ENCODE measurements at places on chromosomes 4 and X. TPM values are rescaled to one million over a fixed set of nuclear protein-coding genes. Genes with fewer than 3 reads are reported as not detected.

DNA sequence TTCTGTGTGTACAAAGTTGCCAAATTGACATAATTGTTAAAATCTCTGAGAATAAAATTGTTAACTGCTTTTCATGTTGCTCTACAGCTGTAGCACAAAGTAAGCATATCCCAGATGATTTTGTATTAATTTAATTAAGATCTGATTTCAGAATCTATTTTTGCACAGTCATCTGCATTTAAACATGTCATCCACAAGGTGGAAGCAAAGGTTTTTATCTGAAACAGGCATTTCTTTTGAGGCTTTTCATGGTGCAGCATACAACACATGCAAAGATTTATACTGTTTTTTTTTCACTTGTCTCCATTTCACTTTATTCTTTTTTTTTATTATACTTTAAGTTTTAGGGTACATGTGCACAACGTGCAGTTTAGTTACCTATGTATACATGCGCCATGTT is 51.2 kb downstream of the GC start:
- no peak overlapping the region for H3K4me3 ChIP-seq
- H3K27ac ChIP-seq = no peak overlapping the region
- H3K27me3 ChIP-seq = no peaks in the 10 kb centered on the region
- no peaks in the 10 kb centered on the region for H3K4me1 ChIP-seq

- no peak for DNase-seq
- no peak overlapping the region for H3K27ac ChIP-seq
- H3K27me3 ChIP-seq = peaks cover 25% of the 10 kb centered on the region
- no peak overlapping the region for H3K4me3 ChIP-seq
- no peaks in the 10 kb centered on the region for H3K36me3 ChIP-seq
Measured at GRCh38 chrX:2584251-2585157, 83.7 kb upstream of the DHRSX start.

SPOCK3 gene
- polyA plus RNA-seq = not detected

MAGED4B gene
- 0.69 TPM for polyA plus RNA-seq

DNA sequence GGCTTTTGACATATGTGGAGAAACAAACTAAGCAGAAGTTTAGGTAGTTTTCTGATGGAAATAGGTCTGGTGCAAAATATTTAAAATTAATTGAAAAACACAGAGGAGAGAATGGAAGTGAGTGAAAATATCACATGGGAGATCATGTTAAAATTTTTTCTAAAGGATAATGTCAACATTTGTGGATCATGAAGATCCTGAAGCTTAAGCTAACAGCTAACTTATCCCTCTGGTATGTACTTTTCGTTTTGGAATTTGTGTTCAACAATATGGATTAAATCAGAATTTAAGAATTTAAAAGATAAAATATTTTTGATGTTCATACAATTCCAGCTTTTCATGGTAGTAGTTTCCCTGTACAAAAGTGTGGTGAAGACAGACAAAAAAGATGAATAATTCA is 572.8 kb upstream of the FAM241A start:
- no peak overlapping the region for H3K4me3 ChIP-seq
- no peak overlapping the region for H3K27ac ChIP-seq

TMSB15C gene
- 0.44 TPM for polyA plus RNA-seq

ADAMTS3 gene
- not detected for polyA plus RNA-seq

BMX gene
- not detected for polyA plus RNA-seq

- peak; percentile 18 for DNase-seq
- H3K4me3 ChIP-seq = peak overlapping the region; percentile 95
- no peaks in the 10 kb centered on the region for H3K27me3 ChIP-seq
- H3K27ac ChIP-seq = peak overlapping the region; percentile 98
- peaks cover 23% of the 10 kb centered on the region for H3K36me3 ChIP-seq
Measured at GRCh38 chrX:103685396-103685795, 1.1 kb downstream of the MORF4L2 start.

DNA sequence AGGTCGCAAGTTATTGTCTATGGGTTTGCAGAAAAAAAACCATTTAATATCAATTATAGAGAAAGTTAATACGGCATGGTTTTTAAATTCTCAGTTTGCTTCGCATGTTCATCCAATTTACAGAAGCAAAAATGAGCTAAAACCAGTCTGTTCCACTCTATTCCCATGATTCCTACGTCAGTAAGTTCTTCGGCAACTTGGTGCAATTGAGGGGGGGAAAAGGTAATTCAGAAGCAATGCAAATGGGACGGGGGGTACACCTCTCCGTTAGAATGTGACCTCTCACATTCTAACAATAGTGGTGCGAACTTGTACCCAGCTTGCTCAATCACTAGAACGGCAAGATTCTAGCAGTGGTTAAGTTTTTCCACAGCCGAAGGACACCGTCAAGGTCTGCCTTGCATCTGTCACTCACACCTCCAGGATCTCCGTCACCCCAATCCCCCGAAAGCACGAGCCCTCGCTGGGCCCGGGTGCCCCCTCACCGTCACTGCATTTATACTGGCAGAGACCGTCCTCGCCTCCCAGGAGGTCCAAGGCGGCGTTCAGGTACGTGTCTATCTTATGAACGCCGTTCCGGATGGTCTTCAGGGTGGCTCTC is 653 bp downstream of the PLA2G12A start:
- H3K4me3 ChIP-seq = peak overlapping the region; percentile 81
- H3K27me3 ChIP-seq = peaks cover 2% of the 10 kb centered on the region
- no peak for DNase-seq
- peaks cover 19% of the 10 kb centered on the region for H3K4me1 ChIP-seq
- peak overlapping the region; percentile 68 for H3K27ac ChIP-seq

DNA sequence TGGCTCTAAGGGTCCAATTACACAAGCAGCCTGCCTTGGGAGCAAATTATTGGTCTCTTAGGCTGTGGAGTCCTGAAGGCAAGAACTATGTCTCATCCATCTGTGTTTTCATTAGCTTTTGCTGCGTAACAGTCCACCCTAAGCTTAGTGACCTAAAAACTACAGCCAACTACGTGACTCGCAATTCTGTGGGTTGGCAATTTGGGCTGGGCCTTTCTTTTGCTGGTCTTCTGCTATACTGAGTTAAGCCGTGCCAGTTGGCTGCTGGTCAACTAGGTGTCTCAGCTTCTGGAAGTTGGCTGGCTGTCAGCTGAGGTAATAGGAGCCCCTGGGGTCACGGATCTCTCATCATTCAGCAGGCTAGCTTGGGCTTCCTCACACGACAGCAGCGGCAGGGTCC is 205.6 kb upstream of the S100G start:
- H3K4me1 ChIP-seq = no peaks in the 10 kb centered on the region
- H3K36me3 ChIP-seq = no peaks in the 10 kb centered on the region
- H3K27ac ChIP-seq = no peak overlapping the region

DNA sequence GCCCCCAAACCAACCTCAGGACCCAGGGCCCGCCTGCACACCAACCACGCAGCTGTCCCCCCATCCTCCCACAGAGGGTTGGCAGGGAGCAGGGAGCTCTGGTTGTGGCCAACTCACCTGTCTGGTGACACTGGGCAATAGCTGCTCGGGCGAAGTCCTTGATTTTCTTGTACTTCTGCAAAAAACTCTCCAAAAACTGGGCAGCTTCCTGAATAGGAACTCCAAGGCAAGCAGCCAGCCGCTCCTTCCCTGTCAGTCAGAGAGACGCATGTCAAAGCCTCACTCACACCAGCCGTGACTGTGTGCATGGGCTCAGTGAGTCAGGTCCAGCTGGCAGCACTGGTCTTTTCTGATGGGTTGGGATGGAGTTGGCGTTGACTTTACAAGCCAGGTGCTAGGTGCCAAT is 26.4 kb downstream of the NAT8L start:
- H3K36me3 ChIP-seq = no peaks in the 10 kb centered on the region
- no peak for DNase-seq
- no peak overlapping the region for H3K4me3 ChIP-seq
- no peak overlapping the region for H3K27ac ChIP-seq
- H3K27me3 ChIP-seq = peaks cover 2% of the 10 kb centered on the region

DNA sequence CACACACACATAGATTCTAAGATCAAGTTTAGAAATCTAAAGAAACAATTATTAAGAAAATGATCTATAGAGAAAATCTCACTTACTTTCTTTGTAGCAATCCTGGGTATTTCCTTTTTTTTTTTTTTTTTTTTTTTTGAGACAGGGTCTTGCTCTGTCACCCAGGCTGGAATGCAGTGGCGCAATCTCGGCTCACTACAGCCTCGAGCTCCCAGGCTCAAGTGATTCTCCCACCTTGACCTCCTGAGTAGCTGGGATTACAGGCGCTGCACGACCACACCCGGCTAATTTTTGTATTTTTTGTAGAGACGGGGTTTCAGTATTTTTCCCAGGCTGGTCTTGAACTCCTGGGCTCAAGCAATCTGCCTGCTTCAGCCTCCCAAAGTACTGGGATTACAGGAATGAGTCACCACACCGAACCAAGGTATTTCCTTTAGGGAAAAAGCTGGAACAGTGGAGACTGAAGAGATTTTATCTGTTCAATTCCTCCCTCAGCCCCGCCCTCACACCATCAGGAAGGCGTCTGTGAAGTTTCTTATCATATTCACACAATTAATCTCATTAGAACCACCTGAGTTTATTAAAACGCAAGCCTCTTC is at the start of gene TRIML2:
Gene TRIML2 (minus strand): TSS at position 447 of the 599 bp plus-strand sequence. CDS start 4,235 bp downstream, outside the sequence.
- DNase-seq = no peak
- no peaks in the 10 kb centered on the region for H3K36me3 ChIP-seq
- H3K4me3 ChIP-seq = no peak within 1 kb of the TSS
- H3K27me3 ChIP-seq = no peaks in the 10 kb centered on the region
- H3K4me1 ChIP-seq = no peaks in the 10 kb centered on the region
- H3K27ac ChIP-seq = no peak within 1 kb of the TSS

DNA sequence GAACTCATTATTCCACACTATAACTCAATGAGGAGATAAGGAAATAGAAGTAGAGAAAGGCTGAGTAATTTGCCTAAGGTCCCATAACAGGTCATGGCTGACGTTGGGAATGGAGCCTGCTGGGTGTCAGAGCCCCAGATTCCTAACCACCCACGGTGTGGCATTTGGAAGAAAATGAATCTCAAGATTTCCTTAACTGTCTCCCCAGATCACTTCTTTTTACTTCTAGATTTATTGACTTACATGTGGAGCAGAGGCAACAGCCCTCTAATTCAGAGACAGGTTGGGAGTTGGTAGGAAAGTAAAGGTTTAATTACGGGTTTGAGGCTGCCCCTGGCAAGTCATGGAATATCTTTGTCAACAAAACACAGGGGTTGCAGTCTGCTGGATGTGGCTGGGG is 134.0 kb downstream of the ARHGAP10 start:
- H3K36me3 ChIP-seq = no peaks in the 10 kb centered on the region
- no peaks in the 10 kb centered on the region for H3K4me1 ChIP-seq
- no peaks in the 10 kb centered on the region for H3K27me3 ChIP-seq
- H3K4me3 ChIP-seq = no peak overlapping the region
- H3K27ac ChIP-seq = no peak overlapping the region

GRCh38 chr4:74674750-74675149 is 119.6 kb downstream of the BTC start:
- H3K36me3 ChIP-seq = no peaks in the 10 kb centered on the region
- H3K27me3 ChIP-seq = no peaks in the 10 kb centered on the region
- H3K27ac ChIP-seq = no peak overlapping the region
- no peak for DNase-seq
- H3K4me3 ChIP-seq = no peak overlapping the region
- H3K4me1 ChIP-seq = no peaks in the 10 kb centered on the region

GRCh38 chr4:18057821-18058533 is 36.4 kb upstream of the LCORL start:
- no peak for DNase-seq
- no peak overlapping the region for H3K27ac ChIP-seq
- peak overlapping the region; percentile 59 for H3K4me3 ChIP-seq
- H3K27me3 ChIP-seq = peaks cover 17% of the 10 kb centered on the region
- peaks cover 15% of the 10 kb centered on the region for H3K4me1 ChIP-seq

DNA sequence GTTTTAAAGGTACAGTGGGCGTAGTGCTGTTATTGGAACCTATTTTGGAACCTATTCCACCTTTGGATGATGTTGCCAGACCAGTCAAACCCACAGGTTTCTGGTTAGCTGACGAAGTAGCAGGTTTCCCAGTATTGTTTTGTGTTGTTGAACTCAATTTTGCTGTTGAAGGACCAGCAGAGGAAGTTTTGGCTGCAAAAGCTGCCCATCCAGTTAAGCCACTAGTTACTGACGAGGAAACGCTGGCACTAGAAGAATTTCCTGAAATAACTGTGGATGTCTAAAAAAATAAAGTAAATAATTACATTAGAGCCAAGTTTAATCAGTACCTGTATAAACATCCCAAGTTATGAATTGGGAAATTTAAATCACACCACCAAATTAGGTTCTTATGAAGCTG is 25.5 kb downstream of the INTS12 start:
- H3K4me3 ChIP-seq = no peak overlapping the region
- peaks cover 36% of the 10 kb centered on the region for H3K36me3 ChIP-seq
- H3K4me1 ChIP-seq = no peaks in the 10 kb centered on the region
- no peak for DNase-seq
- no peaks in the 10 kb centered on the region for H3K27me3 ChIP-seq

GRCh38 chrX:1719270-1719669 is 104.4 kb downstream of the ASMT start:
- H3K4me1 ChIP-seq = no peaks in the 10 kb centered on the region
- H3K36me3 ChIP-seq = no peaks in the 10 kb centered on the region
- no peak for DNase-seq

- DNase-seq = no peak
- no peak overlapping the region for H3K4me3 ChIP-seq
- no peaks in the 10 kb centered on the region for H3K27me3 ChIP-seq
- no peak overlapping the region for H3K27ac ChIP-seq
- H3K4me1 ChIP-seq = no peaks in the 10 kb centered on the region
- H3K36me3 ChIP-seq = no peaks in the 10 kb centered on the region
Measured at GRCh38 chrX:100477467-100477866, 67.4 kb upstream of the PCDH19 start.

PCDH7 gene
- polyA plus RNA-seq = not detected

ANK2 gene
- not detected for polyA plus RNA-seq

KLHL4 gene
- polyA plus RNA-seq = not detected

DNA sequence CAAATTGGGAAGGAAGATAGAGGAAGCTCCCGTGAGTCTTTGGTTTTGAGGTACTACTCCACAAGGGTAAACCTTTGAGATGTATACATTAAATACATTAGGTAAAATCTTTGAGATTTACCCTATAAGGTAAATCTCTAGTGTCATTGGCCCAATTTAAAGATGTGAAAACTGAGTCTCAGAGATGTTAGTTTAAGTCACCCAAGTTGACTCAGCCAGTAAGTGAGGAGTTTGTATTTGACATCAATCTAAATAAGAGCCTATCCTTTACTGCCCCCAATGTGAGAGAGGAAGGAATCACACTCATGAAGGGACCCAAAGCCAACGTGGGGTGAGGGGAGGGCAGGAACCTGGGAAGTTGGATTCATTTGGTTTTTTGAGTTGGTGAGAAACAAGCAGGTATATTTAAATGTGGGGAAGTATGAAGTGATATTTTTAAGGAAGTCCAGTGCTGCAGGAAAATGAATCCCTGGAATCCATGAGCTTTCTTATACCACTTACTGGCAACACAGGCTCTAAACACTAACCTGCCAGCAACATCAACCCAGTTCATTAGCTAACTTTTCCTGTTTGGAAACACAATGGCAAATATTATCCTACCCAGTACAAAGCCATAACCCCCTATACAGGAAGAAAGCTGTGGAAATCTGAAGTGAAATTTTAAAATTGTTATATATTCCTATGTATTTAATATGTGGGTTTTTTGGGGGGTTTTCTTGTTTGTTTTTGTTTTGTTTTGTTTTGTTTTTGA is 55.3 kb downstream of the PALLD start:
- no peak overlapping the region for H3K4me3 ChIP-seq
- H3K27me3 ChIP-seq = no peaks in the 10 kb centered on the region
- H3K27ac ChIP-seq = no peak overlapping the region
- H3K36me3 ChIP-seq = no peaks in the 10 kb centered on the region

GRCh38 chr4:39565878-39566600 is 38.8 kb upstream of the UGDH start:
- H3K27ac ChIP-seq = no peak overlapping the region
- H3K36me3 ChIP-seq = peaks cover 2% of the 10 kb centered on the region
- no peak for DNase-seq
- no peak overlapping the region for H3K4me3 ChIP-seq
